Stimulated activated naive CD8-positive, alpha-beta T cell treated with anti-CD3 and anti-CD28 coated beads, Interleukin-15, amount 100 ng/mL, for 72 hours (primary cell): ENCODE measurements at places on chromosomes 6 and 20.
A peak's percentile ranks its signal among the peaks of the same experiment; 100 is the strongest.

DNA sequence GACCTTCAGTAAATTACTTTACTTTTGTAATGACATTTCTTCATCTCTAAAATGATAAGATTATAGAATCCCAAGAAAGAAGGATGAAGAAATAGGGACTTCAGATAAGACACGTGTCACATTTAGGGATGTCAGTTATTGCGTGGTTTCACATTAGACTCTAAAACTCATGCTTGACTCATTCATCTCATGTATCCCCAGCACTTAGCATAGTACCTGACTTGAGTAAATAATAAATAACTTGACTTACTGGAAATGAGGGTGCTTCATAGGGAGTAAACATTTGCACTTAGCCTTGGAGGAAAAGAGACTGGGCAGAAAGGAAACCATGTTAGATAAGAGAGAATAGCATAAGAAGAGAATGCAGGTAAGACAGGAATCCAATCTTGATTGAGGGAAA lies 37.2 kb downstream of the VTA1 start:
- DNase-seq: no peak

DNA sequence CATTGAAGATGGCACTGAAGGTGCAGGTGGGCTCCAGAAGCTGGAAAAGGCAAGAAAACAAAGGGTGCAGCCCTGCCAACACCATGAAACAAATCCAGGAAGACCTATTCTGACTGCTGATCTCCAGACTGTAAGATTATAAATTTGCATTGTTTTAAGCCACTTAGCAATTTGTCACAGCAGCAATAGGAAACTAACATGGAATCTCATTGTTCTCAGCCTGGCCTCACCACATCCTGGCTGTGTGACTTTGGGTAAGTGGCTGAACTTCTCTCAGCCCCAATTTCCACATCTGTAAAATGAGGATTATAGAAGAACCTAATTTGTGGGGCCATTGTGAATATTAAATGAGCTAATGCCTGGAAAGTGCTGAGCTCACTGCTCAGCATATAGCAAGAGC lies 160.4 kb upstream of the MAFB start:
- no peak for DNase-seq

GRCh38 chr6:160519603-160520042 lies 144.5 kb downstream of the LPA start:
- DNase-seq: no peak

DNA sequence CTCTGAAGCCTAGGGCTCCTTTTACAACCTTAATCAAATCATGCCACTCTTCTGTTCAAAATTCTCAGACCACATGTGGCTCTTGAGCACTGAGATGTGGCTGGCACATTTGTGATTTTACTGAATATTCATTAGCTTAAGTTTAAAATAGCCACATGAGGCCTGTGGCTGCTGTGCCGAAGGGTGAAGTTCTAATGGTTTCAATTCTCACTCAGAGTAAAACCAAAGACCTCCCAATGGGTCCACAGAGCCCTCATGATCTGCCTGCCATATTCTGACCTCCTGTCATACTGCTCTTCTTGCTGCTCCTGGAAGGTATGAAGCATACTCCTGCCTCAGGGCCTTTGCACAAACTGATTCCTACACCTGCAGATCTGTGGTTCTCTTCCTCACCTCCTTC lies 7.8 kb upstream of the CST3 start:
- no peak for DNase-seq

- no peak for DNase-seq
Observed at GRCh38 chr6:33934731-33935270, 131.0 kb upstream of the MLN start.

GRCh38 chr6:101232961-101233360 lies 160.5 kb upstream of the GRIK2 start:
- no peak for DNase-seq

DNA sequence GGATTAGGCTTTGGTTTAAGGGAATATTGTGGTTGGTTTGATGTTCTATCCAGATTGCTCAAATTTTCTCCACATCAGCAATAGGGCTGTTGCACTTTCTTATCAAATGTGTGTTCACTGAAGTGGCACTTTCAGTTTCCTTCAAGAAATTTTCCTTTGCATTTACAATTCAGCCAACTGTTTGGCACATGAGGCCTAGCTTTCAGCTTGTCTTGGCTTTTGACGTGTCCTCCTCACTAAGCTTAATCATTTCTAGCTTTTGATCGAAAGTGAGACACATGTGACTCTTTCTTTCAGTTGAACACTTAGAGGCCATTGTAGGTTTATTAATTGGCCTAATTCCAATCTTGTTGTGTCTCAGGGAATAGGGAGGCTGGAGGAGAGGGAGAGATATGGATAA lies 104.8 kb downstream of the FLRT3 start:
- no peak for DNase-seq

DNA sequence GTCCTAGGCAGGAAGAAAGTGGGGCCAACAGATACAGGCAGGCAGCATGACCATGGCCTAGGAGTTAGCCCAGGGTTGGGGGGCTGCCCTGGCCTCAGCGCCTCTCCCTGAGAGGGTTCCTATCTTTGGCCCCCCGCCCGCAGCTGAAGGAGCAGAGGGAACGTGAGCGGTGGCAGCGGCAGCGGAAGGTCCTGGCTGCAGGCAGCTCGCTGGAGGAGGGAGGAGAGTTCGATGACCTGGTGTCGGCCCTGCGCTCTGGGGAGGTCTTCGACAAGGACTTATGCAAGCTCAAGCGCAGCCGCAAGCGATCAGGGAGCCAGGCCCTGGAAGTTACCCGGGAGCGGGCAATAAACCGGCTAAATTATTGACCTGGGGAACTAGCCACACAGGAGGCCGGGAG lies 32.6 kb downstream of the MOCS1 start:
- no peak for DNase-seq

DNA sequence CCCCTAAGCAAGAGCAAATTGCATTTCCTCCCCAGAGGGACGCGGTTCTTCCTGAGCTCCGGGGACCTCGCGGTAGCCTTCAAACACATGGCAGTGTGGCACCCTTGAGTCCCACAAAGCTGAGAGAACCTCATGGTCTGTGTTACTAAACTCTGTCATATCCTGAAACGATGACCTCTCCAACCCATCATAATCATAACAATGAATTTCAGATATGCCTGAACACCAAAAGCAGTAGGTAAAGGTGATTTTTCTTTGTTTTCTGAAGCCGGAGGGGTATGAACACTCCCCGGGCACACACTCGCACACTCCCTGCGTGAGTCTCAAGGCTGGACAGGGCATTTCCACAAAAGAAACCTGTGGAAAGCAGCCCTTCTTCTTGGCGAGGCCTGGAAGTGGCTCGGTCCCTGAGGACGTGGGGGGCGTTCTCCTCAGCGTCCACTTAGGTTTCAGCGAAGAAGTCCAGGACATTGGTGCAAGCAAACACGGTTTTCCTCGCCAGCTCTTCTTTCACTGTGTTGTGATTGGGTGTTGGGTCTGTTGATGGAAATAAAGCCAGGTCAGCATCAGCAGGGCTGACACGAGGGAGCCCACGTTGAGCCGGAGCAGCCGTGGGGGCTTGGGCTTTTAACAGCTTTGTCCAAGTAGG lies 183.4 kb downstream of the ERMARD start:
- no peak for DNase-seq

GRCh38 chr6:14711056-14711703 lies 534.7 kb upstream of the JARID2 start:
- DNase-seq: peak; percentile 48

GRCh38 chr6:5142915-5143314 lies 57.8 kb downstream of the PPP1R3G start:
- no peak for DNase-seq

GRCh38 chr20:36591854-36592641 lies 13.5 kb upstream of the RAB5IF start:
- DNase-seq: peak; percentile 46

DNA sequence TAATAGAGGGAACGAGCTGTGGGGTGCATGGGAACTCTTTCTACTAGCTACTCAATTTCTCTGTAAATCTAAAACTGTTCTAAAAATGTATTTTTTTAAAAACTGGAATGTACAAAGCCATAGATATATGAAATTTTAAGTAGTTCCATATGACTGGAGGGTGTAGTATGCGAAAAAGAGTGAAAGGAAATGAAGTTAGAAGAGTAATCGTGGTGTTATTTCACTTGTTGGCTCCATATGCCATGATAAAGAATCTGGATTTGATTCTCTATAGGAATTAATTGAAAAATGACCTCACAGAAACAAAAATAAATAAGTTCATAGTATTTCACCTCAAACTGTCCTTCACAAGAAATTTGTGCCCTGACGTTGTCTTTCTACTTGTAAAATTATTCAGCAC lies 500.2 kb downstream of the TENT5A start:
- no peak for DNase-seq

- DNase-seq: no peak
Observed at GRCh38 chr6:84052204-84052882, 18.8 kb downstream of the MRAP2 start.

DNA sequence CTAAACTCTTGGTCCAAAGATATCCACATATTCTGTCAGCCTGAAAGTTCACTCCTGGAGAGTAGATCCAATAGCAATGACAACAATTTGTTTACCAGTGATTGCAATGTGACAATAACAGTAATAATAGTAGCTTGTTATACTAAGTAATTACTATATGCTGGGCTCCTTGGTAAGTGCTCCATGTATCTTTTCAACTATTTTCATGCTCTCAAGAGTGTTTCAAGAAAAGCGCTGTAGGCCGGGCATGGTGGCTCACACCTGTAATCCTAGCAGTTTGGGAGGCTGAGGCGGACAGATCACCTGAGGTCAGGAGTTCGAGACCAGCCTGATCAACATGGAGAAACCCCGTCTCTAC lies 15.4 kb downstream of the BCL2L1 start:
- no peak for DNase-seq

GRCh38 chr6:20916086-20916485 lies 381.8 kb downstream of the CDKAL1 start:
- DNase-seq: no peak

DNA sequence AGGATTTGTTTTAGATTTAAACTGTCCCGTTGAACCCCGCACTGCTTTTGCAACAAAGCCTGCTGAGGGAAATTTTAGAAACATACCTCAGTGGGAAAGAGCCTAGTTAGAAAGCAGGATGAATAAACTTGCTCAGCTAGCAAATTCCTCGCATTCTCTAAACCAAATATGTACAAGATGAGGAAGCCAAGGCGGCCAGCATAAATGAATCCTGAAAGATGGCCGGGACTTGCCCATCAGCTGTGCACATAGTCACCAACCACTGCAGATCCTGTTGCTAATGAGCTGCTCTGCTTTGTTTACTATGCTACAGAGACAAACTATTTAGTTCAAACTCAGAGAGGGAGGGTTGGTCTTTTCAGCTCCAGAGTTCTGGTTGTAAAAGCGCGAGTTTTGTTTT lies 49.0 kb downstream of the TMEM170B start:
- no peak for DNase-seq

DNA sequence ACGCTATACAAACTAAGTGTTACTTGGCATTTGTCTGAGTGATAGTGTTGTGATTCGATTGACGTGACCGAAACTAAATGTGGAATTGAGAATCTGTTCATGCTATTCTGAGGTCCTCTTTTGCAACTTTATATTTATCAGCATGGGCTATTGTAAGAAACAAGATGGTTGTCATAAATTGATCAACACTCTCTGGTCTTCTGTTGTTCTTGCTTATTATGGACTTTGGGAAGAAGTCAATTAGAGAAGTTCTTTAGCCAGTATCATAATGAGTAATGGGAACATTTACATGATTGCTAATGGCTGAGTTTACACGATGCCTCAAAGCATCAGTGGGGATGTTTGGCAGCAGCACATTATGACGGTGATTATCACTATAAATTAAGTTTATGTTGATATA lies 195.0 kb downstream of the CD83 start:
- no peak for DNase-seq

DNA sequence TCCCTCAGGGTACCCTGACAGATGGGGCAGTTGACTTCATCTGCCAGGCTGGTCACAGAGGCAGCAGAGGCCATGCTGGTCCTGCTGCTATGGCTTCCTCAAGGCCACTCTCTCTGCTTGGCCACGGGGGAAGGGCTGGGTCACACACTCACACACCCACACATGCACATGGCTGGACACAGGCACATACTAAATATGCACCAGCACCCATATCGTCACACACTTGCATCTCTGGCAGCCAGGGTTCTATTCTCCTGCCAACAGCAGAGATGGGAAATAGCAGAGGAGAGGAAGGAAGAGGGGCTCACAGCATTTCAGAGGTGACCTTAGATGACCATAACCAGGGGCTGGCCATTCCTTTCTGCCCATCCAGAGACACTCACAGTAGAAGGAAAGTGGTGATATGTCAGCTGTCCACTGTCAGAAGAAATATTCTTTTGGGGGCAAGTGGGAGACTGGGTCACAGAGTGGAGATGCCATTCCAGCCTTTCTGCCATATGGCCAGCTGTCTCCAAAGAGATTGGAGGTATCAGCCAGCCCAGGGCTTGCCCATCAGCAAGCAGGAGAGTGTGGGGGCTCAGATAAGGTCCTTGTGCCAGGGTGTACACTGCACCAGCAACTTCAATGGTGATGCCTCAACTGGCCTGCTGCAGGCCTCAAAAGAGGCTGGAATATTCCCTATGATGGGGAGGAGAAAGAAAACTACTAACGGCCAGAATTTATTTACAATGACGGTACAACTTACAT lies at the start of gene TRIM10:
TSS of gene TRIM10 (minus strand) at position 427 of the 747 bp plus-strand sequence. CDS start at position 74, 353 bp downstream.
- DNase-seq: no peak

- no peak for DNase-seq
Observed at GRCh38 chr6:113017353-113017752, 670.2 kb downstream of the RFPL4B start.

DNA sequence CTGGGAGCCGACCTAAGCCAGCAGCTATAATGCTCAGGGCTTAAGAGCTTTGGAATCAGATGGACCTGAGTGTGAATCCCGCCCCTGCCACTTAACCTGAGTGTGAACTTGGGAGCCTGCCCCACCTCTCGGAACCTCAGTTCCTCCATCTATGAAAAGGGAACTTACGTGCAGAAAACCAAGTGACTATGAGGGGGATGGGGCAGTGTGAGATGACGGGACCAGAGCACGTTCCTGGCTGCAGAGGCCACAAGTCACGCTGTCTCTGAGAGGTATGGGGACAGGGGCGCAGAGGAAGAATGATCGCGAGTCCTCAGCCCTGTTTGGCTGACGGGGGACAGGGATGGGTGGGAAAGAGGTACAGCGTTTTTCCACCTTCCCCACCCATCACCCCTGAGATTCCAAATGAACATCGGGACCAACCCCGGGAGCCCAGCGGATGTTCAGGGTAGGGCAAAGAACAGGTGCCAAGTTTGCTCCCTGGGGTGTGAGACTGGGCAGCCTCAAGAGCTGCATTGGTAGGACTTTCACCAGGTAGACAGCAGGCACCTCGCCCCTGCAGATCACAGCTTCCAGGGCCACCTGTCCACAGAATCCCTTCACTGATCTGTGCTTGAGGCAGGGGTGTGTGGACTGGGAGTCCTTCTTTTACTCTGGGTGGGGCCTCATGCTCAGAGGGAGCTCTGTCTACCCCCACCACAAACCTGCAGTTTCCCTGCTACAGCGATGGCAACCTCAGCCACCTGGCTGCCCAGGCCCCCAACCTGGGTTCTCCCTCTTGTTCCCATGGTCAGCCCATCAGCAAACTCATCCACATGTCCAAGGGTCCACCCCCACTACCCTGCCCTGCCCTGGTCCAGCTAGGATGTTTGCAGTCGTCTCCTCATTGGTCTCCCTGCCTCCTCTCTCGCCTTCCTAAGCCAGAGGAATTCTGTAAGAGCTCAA lies 85.8 kb downstream of the CEBPB start:
- no peak for DNase-seq

GRCh38 chr20:18831830-18832499 lies 18.4 kb downstream of the SCP2D1 start:
- DNase-seq: no peak
